CD4-positive, alpha-beta T cell treated with Interferon alpha-2 for 1 hour (primary cell): ENCODE measurements at places on chromosomes 2 and 18.

- no peak for DNase-seq
Measured at GRCh38 chr2:174964404-174964803, 40.8 kb downstream of the CHN1 start.

DNA sequence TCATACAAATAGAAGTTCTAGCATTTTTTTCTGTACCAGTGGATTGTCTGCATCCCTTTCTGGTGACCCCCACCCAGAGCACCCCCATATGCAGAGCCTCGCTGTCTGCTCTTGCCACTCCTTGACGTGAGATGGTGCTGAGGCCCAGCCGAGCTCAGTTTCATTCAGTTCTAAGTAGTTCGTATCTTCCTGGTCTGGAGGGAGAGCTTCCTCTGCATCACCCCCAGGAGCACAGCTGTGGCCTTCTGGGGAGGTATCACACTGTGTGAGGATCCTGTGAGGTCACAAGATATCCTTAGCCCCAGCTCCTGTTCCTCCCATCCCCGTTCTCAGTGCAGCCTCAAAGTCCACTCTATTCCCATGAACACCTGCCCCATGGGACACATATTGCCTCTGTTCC lies 132.7 kb downstream of the PTGR3 start:
- no peak for DNase-seq

- DNase-seq, result no peak
Measured at GRCh38 chr2:182173944-182174622, 188.4 kb downstream of the PPP1R1C start.

GRCh38 chr2:152475982-152476381 lies 141.0 kb downstream of the FMNL2 start:
- no peak for DNase-seq

GRCh38 chr2:28730641-28731146 lies 20.9 kb upstream of the PPP1CB start:
- DNase-seq, result no peak

- DNase-seq, result no peak
Measured at GRCh38 chr18:67705748-67706147, 189.2 kb upstream of the DSEL start.

DNA sequence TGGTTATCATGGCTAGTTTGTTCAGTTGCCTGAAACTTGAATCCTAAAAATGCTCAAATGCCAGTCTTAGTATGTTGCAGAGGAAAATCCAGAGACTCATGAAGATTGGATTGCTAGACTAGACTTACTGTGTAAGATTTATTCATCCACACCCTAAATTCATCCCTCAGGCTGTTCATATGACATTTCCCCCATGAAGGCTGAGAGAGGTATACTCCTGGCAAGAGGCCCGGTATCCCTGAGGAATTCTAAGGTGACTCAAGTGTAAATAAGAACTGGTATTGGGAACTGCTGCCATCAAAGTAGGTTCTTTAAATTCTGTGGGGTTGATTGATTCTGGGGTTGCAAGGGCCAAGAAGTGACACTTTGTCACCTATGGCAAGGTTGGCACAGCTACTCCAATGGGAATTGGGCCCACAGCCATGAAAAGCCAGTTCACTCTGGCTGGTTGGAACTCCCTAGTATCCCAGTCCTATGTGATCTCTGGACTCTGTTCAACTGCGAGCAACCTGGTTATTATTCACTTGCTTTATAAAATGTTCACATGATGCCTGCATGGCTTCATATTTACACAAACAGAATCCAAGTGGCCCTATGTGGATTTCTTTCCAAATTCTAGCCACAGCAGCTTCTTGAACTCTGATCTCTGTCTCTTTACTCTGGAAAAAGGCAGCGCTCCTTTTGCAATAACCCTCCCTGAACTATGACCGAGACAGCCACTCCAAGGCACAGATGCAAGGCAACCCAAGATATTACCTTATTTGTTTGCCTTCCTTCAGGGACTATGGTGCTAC lies 429.1 kb downstream of the CBLN2 start:
- DNase-seq, result no peak

- DNase-seq, result no peak
Measured at GRCh38 chr2:180728928-180729559, 251.4 kb upstream of the UBE2E3 start.

GRCh38 chr2:167506395-167506794 lies 618.1 kb downstream of the XIRP2 start:
- no peak for DNase-seq

- DNase-seq, result no peak
Measured at GRCh38 chr18:59758106-59758505, 60.9 kb upstream of the CCBE1 start.

GRCh38 chr2:109690457-109690821 lies 76.3 kb downstream of the SOWAHC start:
- DNase-seq, result no peak

GRCh38 chr2:213159768-213160167 lies 8.4 kb upstream of the IKZF2 start:
- no peak for DNase-seq

DNA sequence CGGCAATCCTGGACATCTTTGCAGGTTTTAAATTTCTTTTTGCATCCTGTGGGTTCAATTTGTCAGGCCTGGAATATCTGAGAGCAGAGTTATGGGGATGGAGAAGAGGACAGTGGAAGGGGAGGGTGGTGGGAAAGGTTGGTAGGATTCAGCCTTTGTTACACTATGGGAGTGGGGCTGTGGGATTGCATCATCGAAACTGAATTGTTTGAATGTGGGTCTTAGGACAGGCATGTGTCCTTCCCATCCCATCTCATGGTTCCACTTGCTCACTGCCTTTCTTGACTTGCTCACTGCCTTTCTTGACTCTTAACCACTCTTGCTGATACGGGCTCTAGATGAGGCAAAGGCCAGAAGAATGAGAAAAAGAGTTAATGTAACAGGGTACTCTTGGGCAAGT lies 12.9 kb downstream of the IGFBP2 start:
- DNase-seq, result no peak

DNA sequence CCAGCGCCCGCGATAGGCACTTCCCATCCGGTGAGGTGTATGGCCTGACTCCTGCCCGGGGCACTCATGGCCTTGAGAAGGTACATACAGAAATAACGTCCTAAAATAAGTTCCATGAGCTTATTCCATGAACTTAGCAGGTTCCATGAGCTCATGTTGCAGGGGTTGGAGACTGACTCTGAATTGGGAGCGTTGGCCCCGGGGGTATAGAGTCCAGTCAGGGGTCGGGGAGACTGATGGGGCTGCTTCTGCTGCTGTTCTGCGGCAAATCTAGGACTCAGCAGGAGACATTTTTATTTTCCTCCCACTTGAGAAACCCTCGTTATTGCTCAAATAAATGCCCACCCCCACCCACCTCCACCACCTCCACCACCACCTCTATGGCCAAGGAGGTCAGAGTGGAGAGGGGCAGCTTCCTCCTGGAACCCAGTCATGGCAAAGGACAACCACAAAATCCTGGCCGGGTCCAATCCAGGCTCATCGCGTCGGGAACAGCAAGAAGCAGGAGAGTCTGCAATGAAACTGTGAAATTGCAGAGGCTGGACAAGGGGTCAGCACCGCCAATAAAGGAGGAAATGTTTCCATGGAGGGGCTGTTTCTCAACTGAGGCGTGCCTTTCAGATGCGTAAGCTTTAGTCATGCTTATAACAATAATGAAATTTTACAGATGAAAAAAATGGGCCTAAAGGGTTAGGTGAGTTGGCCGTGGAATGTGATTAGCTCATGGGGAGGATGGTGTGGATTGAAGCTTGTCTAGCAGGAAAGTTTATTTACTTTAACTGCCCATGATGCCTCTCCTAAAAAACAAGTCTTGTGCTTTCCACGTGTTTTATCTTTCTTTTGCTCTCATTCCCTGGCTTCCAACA lies 136.6 kb upstream of the ALKAL2 start:
- no peak for DNase-seq

DNA sequence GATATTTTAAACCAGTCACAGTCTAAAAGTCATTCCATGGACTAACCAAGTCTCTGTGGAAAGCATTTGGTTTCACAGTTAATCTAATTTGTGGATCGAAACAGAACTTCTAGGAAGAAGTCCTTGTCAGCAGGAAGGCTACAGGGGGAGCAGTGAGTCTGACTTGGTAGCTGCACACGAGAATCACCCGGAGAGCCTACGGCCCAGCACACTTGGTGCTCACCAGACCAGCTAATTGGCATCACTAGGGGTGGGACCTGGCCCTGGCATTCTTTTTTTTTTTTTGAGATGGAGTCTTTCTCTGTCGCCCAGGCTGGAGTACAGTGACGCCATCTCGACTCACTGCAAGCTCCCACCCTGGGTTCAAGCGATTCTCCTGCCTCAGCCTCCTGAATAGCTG lies 97.7 kb downstream of the ZNF532 start:
- no peak for DNase-seq

DNA sequence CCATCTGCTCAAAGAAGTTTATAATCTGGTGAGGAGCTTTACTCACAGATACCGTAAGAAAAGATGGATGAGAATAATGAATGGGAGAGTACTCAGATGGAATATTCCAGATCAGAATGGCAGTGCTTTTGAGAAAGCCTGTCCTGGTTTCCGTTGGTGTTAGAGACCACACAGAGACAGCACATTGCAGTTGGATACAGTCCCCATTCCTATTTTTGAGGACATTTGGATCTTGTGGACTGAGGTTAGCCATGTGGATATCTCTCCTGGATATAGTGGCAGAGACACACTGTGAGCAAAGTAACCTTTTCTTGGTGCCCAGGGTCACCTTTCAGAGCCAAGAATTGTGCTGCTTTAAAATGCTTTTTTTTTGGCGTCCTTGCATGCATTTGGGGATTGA lies 63.7 kb downstream of the TANC1 start:
- no peak for DNase-seq

DNA sequence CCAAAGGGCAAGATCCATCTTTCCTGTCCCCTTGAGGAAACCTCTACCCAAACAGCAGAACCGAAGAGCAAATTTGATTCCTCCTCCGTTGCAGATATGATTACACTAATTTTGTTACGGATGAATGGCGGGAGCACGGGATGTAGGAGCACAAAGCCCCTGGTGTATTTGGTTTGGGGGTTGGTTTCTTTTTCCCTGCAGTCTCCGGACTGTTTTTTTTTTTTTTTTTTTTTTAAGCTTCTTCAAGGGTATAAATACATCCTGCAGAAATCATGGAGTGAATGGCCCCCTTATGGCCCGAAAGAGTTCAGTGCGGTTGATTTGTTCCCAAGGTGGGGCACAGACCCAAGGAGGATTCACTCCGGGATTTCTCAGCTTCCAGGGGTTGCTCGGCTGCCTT lies 135.3 kb upstream of the SH3BP4 start:
- no peak for DNase-seq

- no peak for DNase-seq
Measured at GRCh38 chr2:158990397-158991214, 22.2 kb downstream of the TANC1 start.

- no peak for DNase-seq
Measured at GRCh38 chr2:71372042-71372441, 40.5 kb downstream of the ZNF638 start.

DNA sequence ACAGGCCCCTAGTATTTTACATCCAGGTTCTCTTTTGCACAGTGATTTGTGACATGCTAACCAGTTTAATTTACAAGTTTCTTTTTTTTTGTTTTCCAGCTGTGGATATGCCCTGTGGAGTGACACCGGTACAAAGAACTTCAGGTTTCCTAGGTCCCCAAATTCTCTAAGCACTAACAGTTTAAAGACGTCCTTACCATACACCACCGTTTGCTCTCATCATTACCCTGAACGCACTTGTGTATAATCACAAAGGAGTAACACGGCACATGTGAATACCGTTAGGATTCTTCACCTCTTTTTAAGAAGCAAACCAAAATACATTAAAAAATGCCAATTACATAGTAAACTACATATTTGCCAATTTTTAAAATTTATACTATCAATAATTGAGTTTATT lies 853 bp downstream of the LANCL1 start:
- DNase-seq, result no peak

- DNase-seq, result no peak
Measured at GRCh38 chr2:152483276-152484063, 148.5 kb downstream of the FMNL2 start.

- DNase-seq, result no peak
Measured at GRCh38 chr2:16135196-16135912, 195.0 kb downstream of the MYCN start.

DNA sequence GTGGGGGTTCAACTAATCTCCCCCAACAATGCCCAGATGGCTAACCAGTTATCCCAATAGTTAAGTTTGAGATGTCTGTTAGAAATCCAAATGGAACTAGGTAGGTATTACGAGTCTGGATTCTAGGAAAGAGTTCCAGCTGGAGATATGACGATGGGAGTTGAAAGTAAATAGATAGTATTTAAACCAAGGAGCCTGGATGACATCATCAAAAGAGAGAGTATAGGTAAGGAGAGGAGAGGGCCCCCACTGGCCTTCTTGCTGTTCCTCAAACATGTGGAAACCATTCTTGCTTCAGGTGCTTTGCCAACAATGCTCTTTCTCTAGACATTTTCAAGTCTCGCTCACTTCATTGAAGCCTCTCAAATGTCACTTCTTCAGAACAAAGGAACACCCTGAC lies 26.0 kb upstream of the PAIP2B start:
- DNase-seq, result no peak

- no peak for DNase-seq
Measured at GRCh38 chr2:47321411-47322031, 81.4 kb upstream of the MSH2 start.

DNA sequence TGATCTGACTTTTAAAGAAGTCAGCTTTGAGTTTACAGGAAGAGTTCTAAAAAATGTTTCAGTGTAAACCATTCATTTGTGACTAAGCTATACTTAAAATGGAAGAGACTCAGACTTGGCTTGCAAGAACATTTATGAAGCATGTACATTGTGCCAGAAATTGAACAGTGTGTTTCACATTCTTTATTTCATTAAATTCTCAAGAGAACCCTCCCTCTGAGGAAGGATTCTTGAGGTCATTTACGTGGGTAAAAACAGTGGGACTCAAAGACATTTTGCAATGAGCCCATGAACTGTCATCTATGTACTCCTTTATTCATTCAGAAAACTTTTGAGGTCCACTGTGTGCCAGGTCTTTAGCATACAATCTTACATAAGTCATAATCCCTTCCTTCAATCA lies 143.6 kb upstream of the ZNF521 start:
- DNase-seq, result no peak

DNA sequence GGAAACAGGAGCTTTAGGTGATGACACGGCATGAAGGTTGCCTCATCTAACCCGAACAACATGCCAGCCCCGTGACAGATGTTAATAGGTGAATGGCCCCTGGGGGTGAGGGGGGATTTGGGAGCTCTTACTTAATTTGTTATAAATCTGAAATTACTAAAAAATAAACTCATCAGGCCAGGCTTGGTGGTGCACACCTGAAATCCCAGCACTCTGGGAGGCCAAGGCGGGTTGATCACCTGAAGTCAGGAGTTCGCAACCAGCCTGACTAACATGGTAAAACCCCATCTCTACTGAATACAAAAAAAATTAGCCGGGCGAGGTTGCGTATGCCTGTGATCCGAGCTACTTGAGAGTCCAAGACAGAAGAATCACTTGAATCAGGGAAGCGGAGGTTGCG lies 6.1 kb downstream of the STK25 start:
- no peak for DNase-seq

DNA sequence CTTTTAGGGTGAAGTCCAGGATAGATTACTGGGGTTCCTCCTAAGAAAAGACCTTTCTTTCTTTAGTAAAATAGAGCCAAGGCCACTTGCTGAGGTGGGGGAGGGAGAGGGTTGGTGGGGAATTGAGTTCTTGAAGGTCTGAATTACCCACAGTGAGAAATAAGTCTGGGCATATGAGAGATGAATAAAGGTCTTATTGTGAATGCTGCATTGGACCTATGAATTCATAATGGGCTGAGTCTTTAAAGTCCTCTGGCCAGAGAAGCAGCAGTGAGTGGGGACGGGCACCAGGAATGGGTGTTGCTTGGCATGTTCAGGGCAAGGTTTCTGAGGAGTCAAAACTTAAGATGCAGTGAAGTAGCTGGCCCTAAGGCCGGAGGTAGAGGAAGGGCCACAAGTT lies 10.5 kb downstream of the MAPRE3 start:
- no peak for DNase-seq

GRCh38 chr2:120964819-120965218 lies 229.2 kb downstream of the GLI2 start:
- no peak for DNase-seq
